ENCODE measurements at places on chromosomes 11 and 22.

DNA sequence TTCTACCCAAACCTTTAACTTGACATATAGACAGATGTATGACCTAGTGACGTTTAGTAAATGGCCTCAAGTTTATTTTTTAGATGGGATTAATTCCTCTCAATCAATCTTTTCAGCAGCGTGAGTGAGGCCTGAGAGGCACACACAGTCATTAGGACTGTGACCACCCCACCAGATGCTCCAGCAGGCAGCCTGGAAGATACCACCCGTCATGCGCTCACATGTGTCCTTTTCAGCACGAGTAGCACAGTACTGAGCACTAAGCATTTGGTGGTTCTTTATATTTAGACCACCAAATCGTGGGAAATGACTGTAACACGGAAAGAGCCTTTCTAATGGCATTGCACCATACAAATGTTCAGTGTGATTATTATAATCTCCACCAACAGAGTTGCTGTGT, 354.6 kb upstream of the DDI1 start:
- no peak for DNase-seq

DNA sequence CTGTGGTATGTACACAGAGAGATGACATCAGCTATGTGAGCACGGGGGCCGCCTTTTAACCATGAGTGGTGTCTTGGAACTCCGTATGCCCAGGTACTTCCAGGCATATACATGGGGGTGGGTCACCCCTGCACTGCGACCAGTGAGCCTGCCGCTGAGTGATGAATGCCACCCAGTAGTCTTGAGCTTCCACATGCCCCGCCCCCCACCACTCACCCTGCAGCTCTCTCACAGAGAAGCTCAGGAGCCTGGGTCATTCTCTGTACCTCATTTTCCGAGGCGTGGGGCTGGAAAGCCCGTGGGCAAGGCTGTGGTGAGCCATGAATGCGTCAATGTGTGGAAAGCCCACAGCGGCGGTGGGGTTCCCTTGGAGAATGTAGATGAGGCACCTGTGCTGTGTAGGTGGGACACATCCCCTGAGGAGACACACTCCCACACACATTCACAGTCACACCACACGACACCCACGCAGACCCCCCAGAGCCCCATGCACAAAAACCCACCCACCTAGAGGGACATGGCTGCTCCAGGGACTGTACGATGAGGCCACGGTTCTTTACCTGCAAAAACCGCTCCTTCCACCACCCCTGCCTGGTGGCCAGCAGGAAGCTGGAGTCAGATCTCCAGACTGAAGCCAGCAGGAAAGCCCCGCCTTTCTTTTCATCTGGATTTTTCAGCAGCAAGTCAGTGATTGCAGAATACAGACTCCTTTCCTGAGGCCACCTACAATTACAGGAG, 67.6 kb downstream of the PIWIL3 start:
- no peak for DNase-seq

DNA sequence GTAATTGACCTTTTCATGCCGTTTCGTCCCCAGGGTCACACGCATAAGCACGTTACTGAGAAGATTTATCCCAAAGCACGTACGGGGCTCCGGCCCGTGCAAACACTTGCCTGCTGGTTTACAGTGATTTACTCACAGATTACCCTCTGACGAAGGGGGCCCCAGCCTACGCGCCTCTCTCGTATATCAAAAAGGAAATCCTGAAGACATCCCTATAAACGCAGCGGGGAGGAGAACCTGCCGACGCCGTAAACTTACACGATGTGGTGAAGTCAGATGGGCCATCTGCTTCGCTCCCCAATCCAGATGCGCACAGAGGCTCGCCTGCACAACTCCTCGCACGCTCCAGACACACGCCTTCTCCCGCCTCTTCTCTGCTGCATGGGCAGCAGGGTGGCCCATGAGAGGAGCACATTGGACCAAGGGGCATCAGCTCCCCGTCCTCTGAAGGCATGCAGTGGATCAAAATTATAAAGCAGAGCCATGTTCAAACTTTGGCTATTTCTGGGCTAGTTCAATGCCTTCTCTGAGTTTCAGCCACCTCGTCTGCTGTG, 123.6 kb downstream of the MN1 start:
- no peak for DNase-seq

DNA sequence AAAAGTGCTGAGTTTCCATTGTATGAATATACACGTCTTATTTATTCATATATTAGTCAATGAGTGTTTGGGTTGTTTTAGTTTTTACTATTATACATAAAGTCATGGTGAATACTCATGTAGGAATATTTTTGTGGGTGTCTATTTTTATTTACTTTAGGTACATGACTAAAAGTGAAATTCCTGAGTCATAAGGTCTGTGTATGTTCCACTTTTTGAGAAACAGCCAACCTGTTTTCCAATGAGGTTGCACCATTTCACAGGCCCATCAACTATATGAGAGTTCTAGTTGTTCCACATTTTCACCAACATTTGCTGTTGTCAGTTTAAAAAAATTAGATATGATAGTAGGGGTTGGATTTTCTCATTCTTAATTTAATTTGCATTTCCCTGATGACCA, 6.6 kb upstream of the OR6X1 start:
- DNase-seq, result no peak

GRCh38 chr11:31903225-31904074, 92.3 kb upstream of the PAX6 start:
- no peak for DNase-seq

GRCh38 chr22:28245579-28246224, 326.6 kb upstream of the PITPNB start:
- DNase-seq, result no peak

- DNase-seq, result peak; percentile 85
These were observed 5.3 kb downstream of the VSIG2 start for GRCh38 chr11:124746621-124747243.

- DNase-seq, result peak; percentile 80
These were observed 38.2 kb upstream of the WEE1 start for GRCh38 chr11:9535189-9535781.

DNA sequence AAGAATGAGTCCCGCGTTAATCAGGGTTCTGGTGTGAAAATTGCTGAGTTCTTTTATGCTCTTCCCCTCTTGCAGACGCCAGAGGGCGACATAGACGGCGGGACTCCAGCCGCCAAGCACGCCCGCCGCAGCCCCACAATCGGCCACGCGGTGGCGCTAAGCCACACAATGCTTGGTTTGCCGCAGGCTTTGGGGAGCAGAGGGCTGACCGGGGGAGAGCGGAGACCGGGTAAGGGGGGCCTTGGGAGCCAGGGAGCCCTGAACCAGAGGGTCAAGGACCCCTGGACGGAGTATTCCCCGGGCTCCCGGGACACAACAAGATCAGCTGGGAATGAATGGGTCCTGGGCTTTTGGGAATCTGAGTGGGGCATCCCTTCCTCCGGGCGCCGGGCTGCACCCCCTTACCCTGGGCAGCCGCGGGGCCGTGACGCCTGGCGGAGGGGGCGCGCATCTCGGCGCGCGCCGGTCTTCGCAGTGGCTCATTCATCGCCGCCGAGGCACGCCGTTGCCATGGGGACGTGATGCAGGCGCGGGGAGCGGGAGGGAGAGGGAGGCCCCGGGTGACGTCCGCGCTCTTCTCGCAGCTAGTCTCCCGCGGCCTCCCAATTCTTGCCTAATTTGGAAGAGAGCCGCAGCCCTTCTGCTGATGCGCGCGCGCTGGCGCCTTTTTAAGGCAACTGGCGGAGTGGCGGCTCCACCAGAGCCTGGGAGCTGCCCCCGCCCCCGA, 12.2 kb upstream of the NPAS4 start:
- peak; percentile 83 for DNase-seq
